ENCODE measurements at places on chromosomes 7 and 10. TPM values are rescaled to one million over a fixed set of nuclear protein-coding genes. Genes with fewer than 3 reads are reported as not detected.

SLC13A1 gene
- total RNA-seq = not detected

LRMDA gene
- 0.19 TPM for total RNA-seq

PNLIPRP2 gene
- not detected for total RNA-seq

CPED1 gene
- 3.4 TPM for total RNA-seq

HYAL4 gene
- total RNA-seq = not detected

FAM25G gene
- total RNA-seq = not detected

MOGAT3 gene
- total RNA-seq = not detected

ACTR3C gene
- not detected for total RNA-seq

GCK gene
- total RNA-seq = not detected

Measured in osteocyte (in vitro differentiated cells).